ENCODE measurements at places on chromosomes 5 and 9. TPM values are rescaled to one million over a fixed set of nuclear protein-coding genes. Genes with fewer than 3 reads are reported as not detected.

- no peak for DNase-seq
These were observed 37.8 kb upstream of the CRB2 start for GRCh38 chr9:123318202-123318601.

CCDC192 gene
- not detected for total RNA-seq

GRCh38 chr5:139772927-139773690 lies 22.5 kb upstream of the PSD2 start:
- DNase-seq = no peak

DNA sequence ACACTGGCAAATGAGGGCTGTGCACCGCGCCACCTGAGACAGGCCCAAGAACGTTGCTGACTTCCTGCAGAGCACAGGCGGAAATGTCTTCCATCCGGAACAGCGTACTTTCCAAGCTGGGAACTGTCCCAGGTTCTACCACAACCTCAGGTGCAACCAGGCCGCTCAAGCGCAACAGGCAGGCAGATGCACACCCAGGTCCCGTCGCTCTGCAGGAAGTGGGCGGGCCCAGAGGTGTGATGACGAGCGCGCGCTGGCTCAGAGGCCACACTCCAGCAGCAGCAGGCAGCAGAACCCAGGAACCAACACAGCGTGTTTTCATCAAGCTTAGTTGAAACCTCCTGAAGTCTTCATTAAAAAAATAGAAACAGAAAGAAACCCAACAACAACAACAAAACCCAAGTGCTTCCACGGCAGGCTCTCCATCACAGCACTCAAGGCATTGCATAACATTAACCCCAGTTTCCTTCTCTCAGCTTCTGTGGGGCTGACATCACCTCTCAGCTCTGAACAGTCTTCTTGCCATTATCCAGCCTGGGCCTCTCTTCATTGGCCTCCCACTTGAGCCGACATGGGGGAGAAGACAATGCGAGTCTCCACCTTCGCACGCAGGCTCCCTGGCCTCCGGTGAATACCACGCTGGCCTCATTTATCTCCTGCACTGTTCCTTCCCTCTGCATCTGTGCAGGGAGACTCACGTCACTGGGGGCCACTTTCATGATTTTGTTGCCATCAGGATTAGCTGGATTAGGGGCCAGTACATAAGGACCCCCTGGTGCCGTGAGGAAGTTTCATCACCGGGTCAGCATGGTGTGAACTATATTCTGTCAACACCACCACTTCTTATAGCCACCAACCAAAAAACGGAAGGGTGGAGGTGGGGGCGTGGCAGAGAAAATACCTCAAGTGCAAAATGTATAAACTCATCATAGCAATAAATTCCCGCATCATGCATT lies 22.1 kb downstream of the PTCH1 start:
- no peak for DNase-seq

BSPRY gene
- total RNA-seq = not detected

DNA sequence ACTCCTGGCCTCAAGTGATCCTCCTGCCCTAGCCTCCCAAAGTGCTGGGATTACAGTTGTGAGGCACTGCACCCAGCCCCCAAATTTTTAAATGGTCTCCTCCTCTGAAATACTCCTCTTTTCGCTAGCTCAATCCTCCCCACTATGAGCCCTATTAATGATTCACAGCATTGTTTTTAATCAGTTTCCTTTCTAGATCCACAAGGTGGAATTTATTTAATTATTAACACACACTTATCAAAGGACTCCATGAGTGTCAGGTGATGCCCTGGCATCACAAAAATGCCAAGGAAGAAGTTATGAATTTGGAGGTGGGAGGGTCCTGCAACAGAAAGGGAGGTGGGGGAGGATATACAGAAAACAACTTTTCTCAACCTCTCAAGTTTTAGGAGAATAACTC lies 806.5 kb downstream of the PRELID2 start:
- DNase-seq = no peak

TAL2 gene
- total RNA-seq = not detected

IRX4 gene
- not detected for total RNA-seq

DNA sequence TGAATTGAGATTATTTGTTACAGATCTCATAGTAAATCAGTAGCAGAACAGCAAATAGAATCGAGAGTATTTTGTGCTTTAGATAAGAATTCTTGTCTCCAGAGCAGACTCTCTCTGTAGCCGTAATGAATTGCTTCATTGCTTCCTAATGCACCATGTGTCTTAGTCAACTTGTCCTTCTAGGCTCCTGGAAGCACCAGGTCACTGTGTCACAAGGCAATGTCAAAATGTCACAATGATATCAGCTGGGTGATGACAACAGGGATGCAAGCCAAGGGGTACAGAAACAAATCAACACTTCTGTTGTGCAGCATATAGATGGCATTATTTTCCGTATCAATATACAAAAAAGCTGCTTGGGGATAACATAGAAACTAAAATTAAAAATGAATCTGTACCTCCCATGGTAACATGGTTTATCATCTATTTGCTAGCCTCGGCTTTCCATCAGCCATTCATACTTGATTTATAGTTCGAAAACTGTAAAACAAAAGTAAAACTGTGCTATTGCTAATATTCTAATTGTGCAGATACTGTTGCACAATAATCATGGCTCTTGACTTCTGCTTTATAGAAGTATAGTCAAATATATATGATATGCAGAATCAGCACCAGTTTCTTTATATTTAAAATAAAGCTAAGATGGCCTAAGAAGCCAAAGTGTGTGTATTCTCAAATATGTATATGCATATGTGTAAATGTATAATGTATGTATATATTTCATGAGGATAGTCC lies 435.9 kb upstream of the TLE4 start:
- no peak for DNase-seq

GPX8 gene
- total RNA-seq = 79.7 TPM

SOHLH1 gene
- total RNA-seq = not detected

DNA sequence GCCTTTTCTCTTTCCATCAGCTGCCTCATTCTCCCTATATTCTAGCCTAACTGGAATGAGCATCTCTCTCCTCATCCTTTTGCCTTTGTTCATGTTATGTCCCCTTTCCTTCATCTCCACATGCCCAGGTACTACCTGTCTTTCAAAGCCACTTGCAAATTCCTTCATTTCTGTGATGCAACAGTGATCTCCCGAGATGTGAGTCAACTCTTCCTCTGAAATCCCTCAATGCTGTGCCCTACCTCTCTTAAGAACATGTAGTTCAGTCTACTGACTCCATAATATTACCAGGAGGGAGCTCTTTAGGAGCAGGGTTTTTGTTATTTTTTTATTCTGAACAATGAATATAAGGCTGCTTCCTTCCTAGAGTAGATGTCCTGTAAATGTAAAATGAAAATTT lies 91.6 kb downstream of the ZNF462 start:
- no peak for DNase-seq

DNA sequence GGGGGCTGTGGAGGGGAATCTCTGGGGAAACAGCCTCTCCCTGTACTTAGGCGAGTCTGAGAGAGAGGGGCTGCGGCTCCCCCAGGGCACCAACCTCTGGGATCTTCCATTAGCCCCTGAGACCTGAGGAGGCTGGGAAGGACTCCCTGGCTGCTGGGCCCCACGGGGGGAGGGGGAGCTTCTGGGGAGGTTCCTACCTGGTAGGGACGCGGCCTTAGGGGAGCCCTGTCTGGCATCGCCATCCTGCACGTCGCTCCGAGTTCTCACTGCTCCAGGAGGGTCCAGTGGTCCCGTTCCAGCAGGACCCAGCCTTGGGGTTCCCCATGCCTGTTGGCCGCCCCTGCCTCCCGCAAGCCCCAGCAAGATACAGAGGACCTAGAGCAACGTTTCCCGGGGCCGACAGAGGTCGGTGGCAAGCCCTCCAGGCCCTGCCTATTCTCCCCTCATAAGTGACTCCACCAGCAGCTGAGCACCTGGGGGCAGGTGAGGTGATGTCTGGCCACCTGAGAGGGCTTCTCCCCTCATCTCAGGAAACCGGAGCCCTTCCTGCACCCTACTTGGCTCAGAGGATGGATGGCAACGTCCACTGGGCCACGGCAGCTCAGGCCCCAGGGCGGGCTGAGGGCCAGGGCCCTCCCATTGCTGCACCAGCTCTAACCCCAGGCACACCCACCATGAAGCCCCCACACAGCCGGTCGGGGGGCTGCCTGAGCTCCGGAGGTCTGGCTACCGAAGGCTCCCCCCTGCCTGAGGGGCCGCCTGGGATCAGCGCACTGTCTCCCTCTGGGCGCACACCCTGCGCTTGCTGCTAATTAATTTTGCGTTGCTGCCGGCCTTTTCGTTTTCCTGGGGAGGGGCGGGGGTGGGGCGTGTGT lies 22.5 kb downstream of the TPPP start:
- no peak for DNase-seq

GRCh38 chr5:116922532-116922931 lies 347.9 kb upstream of the SEMA6A start:
- DNase-seq = no peak

- no peak for DNase-seq
These were observed 22.6 kb upstream of the LMX1B start for GRCh38 chr9:126591083-126591482.

RANBP17 gene
- 10.6 TPM for total RNA-seq

SV2C gene
- total RNA-seq = 0.08 TPM

Data from fibroblast of the aortic adventitia (primary cell).